Calu3 (cell line): ENCODE measurements at places on chromosomes 6 and 20.
A peak's percentile ranks its signal among the peaks of the same experiment; 100 is the strongest.

DNA sequence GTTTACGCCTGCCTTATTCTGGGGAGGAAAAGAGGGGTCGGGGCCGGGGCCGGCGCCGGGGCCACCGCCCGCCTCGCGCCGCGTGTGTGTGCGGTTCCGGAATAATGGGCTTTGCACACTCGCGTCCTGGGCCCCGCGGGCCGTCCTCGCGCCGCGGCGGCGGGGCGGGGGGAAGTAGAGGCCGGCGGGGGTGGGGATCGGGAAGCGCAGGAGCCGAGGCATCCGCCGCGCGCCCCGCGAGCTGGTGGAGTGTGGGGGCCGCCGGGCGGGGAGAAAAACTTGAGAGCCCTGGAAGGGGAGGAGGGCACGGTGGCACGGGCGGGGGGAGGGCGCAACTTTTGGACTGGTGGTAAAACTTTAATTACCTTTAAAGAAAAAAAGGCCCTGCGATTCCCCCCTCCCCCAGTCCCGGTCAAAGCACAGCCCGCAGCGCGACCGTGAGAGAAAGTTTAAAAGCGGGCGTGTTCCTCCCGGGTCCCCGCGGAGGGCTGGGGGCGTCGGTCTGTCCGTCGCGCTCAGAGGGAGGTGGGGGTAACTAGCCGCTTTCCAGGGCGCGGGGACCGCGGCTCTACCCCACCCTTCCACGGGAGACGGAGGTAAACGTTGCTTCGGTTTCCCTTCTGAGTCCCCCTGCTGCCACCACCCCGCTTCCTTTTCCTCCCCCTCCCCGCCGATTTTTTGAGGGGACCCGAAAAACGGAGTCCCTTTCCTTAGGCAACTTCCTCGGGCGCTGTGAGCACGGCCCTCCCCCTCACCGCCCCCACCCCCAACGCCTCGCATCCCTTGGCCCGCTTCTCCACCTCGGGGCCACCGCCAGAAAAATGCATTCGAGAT lies 1.9 kb downstream of the L3MBTL3 start:
- peak; percentile 9 for DNase-seq

- no peak for DNase-seq
These were observed 39.7 kb downstream of the KIF16B start for GRCh38 chr20:16533502-16533901.

DNA sequence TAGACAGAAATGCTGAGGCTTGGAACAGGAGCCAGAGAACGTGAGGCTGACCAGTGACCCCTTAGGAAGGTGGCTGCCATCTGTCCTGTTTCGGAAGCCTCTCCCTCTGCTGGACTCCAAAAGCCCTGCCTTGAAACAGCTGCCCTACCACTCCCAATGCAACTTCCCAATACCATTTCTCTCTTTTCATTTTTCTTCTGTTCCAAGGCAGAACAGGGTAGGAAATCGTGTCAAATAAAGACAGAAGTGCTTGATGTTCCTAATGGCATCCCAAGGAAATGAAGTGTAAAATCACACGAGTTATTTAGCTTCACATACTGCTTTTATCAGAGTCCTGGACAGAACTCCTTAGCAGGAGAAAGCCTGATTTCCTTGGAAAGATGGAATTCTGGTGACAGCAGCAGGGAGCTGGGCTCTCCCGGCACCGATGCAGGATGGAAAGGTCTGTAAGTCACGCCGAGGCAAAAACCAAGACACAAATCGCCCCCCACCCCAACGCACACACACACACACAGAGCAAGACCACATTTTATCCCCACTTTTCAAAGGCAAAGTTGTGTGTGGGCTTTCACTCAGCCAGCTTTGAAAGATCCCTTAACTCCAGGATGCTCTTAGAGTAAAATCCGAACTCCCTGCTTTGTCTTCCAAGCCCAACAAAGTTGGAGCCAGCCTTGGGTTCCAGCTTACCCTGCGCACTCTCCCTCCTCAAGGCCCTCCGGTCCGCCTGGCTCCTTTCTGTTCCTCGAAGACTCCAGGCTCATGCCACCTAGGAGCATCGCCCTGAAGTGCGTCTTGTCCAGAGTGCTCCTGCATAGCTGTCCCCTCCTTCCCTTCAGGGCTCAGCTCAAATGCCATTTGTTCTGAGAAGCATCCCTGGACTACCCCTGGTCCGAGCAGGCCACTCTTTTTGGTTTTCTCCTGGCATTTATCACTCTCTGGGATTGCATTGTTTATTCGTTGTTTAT lies 11.6 kb upstream of the STX16 start:
- no peak for DNase-seq

- no peak for DNase-seq
These were observed 133.7 kb downstream of the PLCB4 start for GRCh38 chr20:9202420-9203080.

- DNase-seq = no peak
These were observed 364.3 kb downstream of the TAF4 start for GRCh38 chr20:61701401-61701800.

GRCh38 chr20:51460569-51461265 lies 81.8 kb downstream of the NFATC2 start:
- no peak for DNase-seq

GRCh38 chr6:144599615-144600014 lies 314.5 kb downstream of the UTRN start:
- DNase-seq = no peak

GRCh38 chr6:73648166-73648565 lies 5.6 kb downstream of the SLC17A5 start:
- DNase-seq = no peak
